ENCODE measurements at places on chromosomes 3 and 15.

DNA sequence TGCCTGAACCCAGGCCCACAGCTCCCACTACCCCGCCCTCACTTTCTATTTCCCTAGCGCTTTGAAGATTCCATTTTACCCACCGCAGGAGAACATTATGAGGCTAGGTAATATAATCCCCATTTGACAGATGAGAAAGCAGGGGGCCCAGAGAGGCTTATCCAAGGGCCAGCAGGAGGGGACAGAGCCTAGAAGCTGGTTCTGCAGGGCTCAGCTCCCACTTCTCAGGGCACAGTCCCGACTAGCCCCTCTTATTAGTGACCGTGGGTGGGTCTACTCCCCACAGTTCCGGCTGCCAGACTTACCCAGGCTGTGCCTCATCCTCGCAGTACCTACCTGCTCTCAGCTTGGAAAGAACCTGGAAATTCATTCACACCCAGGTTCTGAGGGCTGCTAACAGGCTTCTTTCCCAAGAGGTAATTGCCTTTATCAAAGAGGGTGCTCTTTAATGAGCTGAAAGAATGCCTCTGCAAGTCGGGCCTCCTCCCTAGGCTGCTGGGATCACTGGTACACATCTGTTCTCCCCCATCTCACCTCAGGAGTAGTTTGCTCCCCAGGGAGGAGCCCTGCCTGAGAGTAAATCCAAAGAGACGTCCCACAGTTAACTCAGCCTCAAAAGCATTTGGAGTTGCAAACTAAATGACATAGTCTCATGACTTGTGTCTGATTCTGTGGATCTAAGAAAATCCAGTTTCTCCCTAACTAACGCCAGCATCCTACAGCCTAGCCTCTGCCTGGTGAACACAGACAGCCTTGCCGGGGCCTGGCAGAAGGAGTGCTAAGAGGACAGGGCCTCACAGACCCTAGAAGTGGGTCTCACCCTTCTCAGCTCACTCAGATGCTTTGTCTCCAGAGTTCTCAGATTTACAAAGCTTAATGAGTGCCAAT is 125.0 kb downstream of the CHSY1 start:
- DNase-seq: no peak

- DNase-seq: no peak
These were observed 719 bp downstream of the FEZF2 start for GRCh38 chr3:62372621-62373041.

DNA sequence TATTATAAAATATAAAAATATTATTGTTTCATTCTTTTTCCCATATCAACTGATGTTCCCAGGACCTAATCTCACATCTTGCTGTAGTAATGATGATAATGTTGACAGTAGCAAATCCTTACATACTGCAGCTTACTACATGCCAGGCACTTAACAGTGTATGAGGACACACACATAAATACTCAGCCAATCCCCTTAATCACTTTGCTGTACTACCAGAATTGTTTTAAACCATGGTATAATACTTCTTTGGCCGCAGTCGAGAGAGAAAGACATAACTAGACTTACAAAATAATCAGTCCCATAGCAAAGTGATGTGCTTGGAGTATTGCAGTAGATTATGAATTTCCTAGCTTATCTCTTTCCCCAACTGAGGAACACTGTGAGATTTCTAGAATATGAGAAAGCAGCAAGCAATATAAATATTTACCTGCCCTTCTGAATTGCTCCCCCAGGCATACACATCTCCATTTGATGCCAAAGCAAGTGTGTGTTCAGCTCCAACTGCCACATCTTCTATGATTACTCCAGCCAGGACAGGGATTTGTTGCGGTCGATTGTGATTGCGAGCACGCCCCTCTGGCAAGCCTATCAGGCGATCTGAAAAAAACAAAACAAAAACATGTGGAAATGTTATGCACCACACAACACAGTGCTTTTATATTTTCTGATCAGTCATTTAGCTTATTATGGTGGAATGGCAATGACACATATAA is 33.0 kb downstream of the FBXL22 start:
- DNase-seq: no peak

- DNase-seq: no peak
These were observed 107.7 kb upstream of the RASGRP1 start for GRCh38 chr15:38672273-38672672.

GRCh38 chr3:157117875-157118654 is 41.9 kb downstream of the CCNL1 start:
- no peak for DNase-seq

DNA sequence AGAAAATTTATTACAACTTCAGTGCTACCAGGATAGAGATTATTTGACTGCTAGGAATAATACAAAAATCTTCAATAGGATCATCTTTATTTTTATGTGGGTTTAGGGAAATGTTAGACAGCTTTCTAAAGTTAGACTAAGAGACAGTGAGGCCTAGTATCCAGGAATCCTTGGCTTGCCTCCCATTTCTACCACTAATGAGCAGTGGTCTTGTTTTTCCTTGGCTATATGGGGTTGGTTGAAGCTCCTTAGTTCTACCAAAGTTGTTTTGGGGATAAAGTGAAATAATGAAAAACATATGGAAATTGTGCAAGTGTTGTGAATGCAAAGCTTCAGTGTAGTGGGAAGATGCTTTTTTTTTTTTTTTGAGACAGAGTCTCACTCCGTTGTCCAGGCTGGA is 16.8 kb downstream of the AP4E1 start:
- no peak for DNase-seq

- no peak for DNase-seq
These were observed 216.3 kb downstream of the SATB1 start for GRCh38 chr3:18208856-18209255.

- no peak for DNase-seq
These were observed 403.2 kb downstream of the ZIC1 start for GRCh38 chr3:147812186-147812911.

DNA sequence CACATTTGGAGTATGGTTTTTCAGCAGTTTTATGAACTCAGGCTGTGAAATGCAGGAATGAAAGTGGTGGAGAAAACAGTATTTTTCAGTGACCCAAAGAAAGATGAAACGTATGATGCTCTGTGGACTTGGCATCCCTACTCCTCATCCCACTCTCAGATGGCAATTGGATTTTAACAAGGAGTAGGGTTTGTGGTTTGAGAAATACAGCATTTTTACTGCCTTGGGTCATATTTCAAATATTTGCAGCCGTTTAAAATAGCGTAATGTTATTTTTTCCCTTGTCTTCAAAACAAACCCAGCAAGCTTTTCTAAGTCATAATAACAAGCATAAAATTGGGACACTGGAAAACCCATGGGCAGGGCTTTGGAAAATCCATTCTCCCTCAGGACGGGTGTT is 117.2 kb upstream of the LRIG1 start:
- DNase-seq: no peak

DNA sequence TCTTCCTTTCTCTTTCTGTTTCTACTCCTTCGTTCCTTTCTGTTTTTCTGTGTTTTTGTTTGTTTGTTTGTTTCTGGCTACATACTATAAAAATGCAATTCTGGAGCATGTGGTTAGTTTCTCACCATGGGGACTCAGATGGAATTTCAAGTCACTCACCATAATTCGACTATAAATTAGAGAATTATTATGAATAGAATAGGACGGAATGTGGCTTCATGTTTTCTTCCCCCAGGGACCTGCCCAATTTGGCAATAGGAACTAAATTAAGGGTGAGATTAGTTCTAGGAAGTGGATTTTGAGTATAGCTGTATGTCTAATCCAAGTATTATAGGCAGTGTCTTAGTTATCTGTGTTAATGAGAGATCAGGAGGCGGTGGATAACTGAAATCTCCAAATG is 96.9 kb downstream of the THSD4 start:
- DNase-seq: no peak

- DNase-seq: no peak
These were observed 21.3 kb downstream of the VGLL3 start for GRCh38 chr3:86969500-86970189.

- DNase-seq: no peak
These were observed 10.6 kb downstream of the SRGAP3 start for GRCh38 chr3:9238721-9239295.

- no peak for DNase-seq
These were observed 29.3 kb upstream of the XYLB start for GRCh38 chr3:38317192-38317759.

DNA sequence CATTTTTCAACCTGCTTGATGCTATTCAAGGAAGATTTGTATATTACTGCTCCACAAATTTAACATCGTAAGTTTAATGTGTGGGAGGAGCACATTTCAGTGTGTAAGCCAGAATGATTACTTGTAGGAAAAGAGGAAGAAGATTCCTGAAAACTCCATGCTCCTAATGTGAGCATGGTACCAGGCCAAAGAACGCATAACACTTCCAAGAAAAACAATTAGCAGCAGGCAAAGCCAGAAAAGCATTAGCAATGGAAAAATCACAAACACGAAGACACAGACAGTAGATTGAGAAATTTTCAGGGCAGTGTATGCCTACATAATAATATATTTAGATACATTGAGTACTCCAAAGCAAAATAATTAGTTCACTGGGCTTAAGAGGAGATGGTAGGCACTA is 96.6 kb upstream of the CBLB start:
- no peak for DNase-seq

DNA sequence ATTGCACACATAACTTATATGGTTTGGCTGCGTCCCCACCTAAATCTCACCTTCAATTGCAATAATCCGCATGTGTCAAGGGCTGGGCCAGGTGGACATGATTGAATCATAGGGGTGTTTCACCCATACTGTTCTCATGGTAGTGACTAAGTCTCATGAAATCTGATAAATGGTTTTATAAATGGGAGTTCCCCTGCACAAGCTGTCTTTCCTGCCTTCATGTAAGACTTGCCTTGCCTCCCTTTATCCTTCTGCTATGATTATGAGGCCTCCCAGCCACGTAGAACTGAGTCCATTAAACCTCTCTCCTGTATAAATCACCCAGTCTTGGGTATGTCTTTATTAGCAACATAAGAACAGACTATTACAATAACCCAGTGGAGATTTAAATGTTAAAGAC is 653.9 kb downstream of the ROBO1 start:
- no peak for DNase-seq

- no peak for DNase-seq
These were observed 63.9 kb upstream of the TSC22D2 start for GRCh38 chr3:150344079-150344759.

GRCh38 chr3:43998836-43999727 is 242.6 kb upstream of the TOPAZ1 start:
- DNase-seq: no peak

- no peak for DNase-seq
These were observed 178.5 kb upstream of the RASGRP1 start for GRCh38 chr15:38743147-38743546.

GRCh38 chr15:38242055-38242454 is 10.6 kb upstream of the SPRED1 start:
- DNase-seq: no peak

DNA sequence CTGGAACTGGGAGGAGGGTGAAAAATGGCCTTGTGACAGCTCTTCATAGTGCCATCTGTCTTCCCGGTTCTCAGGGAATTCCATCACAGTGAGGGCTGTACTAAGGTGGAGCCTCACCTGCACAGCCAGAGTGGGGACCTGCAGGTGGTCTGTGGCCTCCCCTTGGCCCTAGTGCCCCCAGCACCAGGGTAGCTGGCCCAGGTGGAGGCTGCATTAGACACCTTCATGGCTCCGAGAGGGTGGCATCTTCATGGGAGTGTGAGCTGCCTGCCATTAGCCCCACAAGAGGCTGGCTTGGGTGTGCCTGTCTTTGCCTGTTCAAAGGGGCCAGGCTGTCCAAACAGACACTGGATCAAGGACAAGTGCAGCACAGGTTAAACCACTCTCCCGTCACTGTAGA is 95.5 kb upstream of the PRR23E start:
- no peak for DNase-seq

- DNase-seq: no peak
These were observed 176.3 kb upstream of the BHLHE40 start for GRCh38 chr3:4802903-4803302.

DNA sequence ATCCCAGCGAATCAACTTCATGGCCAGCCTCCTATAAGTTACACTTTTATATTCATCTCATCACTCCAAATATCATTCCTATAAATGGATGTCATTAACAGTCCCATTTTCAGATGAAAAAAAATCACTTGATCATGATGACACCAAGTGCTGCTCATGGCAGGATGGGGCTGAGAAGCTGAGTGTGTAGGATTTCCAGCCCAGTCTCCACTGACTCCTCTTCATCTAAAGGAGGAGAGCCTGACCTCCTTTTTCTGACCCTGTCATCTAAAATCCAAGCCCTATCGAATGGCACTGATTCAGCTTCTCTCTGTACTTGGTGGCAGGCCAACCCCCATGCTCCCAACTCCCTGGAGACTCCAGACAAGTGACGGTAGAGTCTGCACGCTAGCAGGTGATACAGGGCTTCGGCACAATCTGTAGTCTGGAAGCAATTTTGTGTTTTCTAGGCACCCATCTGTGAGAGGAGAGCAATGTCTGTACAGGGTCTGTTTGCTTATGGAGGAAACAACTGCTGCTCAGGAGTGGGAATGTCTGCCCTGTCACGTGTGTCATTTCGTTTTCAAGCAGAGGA is 103.2 kb downstream of the EPHB1 start:
- no peak for DNase-seq

GRCh38 chr15:95988574-95988887 is 342.0 kb upstream of the NR2F2 start:
- no peak for DNase-seq

GRCh38 chr3:126567696-126568438 is 9.1 kb upstream of the C3orf22 start:
- no peak for DNase-seq

DNA sequence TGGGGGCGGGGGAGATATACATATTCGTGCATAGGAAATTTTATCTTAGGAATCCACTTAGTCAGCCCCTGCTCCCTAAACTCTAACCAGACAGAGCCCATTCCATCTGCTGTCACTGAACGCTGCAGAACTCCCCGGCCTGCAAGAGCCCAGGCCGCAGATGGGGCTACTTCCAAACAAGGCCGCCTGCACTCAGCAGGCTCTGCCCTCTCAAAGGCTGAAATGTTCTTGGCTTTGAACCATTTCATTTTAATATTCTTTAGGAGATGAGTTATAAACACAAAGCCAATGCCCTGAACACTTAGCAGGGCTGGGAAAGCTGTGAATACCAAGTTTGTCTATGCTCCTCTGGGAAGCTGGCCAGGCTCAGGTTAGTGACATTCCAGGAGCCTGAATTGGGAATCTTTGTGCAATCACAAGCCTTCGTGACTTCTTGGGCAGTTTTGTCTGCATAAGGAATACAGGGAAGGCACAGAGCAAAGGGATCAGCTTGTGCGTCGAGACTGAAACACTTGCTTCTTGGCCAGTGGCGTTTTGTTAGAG is 65.0 kb downstream of the SYNM start:
- DNase-seq: no peak

- no peak for DNase-seq
These were observed 51.1 kb downstream of the PTPRG start for GRCh38 chr3:61612211-61613194.

DNA sequence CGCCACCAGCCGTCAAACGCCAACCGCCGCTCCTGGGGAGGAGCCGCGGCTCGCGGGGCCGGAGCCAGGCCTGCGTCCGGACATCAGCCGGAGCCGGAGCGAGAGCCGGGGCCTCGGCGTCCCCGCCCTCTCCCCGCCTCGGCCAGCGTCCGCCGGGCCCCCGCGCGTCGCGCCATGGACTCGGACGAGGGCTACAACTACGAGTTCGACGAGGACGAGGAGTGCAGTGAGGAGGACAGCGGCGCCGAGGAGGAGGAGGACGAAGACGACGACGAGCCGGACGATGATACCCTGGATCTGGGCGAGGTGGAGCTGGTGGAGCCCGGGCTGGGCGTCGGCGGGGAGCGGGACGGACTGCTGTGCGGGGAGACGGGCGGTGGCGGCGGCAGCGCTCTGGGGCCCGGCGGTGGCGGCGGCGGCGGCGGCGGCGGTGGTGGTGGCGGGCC is 359 bp downstream of the ARIH1 start:
- DNase-seq: no peak
